HFF-Myc (cell line): ENCODE measurements at places on chromosomes 7 and 10.

DNA sequence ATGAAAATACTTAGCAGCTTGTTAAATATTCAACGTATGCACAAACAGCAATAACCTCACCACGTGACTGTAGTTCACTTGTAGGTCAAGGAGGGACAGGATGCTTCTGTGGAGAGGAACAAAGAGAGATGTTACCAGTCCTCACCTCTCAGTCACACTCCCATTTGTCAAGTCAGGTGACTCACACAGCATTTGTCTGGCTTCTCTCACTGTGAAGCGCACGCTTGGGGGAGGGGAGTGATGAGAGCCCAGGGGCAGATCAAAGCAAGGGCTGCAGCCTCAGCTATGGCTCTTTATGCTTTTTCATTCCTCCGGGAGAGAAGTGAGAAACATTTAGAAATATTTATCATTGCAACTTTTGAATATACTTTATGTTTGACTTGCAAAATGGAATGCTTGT lies 2.9 kb upstream of the RBM20 start:
- no peak for DNase-seq

- DNase-seq, result no peak
Measured at GRCh38 chr7:147541261-147541660, 1049.3 kb upstream of the C7orf33 start.

DNA sequence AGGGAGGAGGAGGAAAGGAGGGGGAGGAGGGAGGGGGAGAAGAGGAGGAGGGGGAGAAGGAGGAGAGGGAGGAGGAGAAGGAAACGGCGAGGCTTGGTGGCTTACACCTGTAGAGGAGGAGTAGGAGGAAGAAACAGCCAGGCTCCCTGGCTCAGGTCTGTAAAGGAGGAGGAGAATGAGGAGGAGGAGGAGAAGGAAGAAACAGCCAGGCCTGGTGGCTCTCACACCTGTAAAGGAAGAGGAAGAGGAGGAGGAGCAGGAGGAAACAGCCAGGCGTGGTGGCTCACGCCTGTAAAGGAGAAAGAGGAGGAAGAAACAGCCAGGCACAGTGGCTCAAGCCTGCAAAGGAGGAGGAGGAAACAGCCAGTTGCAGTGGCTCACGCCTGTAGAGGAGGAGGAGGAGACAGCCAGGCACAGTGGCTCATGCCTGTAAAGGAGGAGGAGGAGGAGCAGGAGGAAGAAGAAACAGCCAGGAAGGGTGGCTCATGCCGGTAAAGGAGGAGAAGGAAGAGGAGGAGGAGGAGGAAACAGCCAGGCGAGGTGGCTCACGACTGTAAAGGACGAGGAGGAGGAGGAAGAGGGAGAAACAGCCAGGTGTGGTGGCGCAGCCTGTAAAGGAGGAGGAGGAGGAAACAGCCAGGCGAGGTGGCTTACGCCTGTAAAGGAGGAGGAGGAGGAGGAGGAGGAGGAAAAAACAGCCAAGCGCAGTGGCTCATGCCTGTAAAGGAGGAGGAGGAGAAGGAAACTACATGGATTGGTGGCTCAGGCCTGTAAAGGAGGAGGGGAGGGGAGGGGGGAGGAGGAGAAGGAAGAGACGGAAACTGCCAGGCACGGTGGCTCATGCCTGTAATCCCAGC lies 14.9 kb upstream of the CRCP start:
- no peak for DNase-seq

DNA sequence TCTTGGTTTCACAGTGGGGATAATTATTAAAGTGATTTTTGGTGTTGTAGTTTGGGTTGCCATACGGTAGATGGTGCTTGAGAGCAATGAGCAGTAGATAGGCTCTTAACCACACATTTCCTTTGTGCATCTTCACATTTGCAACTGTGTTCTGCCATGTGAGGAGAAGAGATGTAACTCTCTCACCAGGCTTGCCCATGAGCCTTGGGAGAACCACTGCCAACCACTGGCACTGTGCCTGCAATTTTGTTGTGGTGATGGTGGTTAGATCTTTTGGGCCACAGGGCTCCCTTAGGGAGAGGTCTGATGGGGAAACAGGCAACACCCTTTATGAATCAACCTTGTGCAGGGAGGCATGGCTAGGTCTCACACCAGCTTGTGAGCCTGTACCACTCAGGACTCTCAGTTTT lies 204.3 kb downstream of the CCDC7 start:
- no peak for DNase-seq

GRCh38 chr10:14598809-14599764 lies 175.6 kb downstream of the FAM107B start:
- no peak for DNase-seq

- no peak for DNase-seq
Measured at GRCh38 chr10:77967611-77968022, 41.1 kb upstream of the DLG5 start.

DNA sequence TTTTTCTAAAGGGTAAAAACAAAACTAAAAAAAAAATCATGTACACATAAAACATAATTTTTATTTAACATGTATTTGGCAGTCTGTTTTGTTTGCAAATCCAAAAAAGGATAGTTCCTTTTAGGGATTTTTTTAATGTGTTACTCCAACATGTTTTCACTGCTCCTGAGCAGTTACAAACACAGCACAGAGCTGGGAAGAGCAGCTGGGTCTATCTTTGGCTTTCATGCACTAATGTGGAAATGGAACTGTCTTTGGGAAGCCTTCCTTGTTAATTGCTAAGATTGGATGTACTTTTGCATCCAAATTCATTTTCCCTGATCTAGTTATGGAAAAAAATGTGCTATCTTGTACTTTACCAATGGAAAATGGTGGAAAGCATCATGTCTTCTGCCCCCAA lies 1035.1 kb downstream of the CNTNAP2 start:
- no peak for DNase-seq

DNA sequence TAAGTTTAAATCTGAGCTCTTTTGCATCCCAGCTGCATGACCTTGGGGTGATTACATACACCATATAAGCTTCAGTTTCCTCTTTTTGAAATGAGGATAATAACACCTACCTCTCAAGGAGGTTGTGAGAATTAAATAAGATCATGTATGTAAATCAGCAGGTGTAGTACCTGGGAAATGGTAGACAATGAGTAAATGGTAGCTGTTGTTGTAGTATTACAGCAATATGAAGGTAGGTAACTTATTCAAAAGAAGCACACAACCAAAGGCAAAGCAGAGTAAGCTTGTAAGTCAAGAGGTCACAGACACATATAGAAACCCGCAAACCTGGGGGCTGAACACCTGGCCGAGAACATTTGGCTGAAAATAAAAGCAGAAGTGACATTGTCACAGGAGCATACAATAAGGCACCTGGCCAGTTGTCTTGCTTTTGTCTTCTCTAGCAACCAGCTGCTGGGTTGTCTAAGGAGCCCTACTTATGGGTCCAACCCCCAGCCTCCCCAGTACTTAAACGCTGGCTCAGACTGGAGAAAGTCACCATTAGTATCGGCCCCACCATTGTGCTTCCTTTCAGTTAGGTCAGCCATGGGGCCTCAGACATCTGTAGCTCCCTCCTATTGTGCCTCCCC lies 203.6 kb upstream of the MKLN1 start:
- DNase-seq, result no peak

DNA sequence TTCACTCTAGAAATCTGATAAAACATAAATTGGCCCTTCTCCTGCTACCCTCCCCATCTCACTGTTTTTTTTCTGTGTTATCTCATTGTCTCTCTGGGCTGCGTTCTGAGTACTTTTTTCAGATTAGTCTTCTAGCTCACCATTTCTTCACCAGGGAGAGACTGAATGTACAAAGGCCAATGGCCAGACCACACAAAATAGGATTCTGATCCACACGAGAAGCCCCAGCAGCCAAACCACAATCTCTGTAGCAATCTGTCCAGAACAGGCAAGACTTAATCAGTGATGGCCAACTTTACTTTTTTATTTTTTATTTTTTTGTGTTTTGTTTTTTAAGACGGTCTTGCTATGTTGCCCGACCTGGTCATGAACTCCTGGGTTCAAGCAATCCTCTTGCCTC lies 55.9 kb upstream of the PAPSS2 start:
- no peak for DNase-seq

DNA sequence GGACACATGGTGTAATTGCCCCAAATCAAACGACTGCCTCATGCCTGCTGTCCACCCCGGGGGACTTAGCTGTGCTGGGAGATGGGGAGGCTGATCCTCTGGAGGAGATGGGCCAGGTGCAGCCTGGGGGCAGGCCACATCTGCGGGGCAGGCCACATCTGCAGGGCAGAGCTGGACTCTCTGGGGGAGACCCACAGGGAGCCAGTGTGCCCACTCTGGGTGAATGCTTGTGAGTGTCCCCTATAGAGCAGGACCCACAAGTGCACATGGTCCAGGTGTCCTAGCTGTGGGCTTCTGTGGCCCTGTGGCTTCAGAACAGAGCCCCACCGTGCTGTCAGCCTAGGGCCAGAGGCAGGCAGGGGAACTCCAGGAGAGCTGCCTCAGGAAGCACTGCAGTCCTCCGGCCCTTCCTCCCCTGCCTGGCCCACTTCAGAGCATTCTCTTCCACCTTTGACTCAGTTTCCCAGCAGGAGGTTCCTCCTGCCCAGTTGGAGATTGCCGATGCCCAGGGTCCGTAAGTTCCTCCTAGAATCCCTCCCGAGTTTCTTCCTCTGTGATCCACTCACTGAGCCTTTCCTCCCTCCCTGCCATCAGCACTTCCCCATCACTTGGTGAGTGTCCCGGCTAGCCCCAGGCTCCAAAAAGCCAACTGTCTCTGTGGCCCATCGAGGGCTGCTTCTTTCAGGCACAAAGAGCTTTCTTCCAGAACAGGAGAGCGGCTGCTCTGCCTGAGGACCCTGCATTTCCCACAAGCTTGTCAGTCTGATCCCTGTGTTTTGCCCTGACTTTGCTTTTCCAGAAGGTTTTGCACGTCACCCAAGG lies 50.3 kb downstream of the ADCYAP1R1 start:
- DNase-seq, result no peak

GRCh38 chr10:84331091-84331490 lies 2.7 kb downstream of the CCSER2 start:
- DNase-seq, result no peak

DNA sequence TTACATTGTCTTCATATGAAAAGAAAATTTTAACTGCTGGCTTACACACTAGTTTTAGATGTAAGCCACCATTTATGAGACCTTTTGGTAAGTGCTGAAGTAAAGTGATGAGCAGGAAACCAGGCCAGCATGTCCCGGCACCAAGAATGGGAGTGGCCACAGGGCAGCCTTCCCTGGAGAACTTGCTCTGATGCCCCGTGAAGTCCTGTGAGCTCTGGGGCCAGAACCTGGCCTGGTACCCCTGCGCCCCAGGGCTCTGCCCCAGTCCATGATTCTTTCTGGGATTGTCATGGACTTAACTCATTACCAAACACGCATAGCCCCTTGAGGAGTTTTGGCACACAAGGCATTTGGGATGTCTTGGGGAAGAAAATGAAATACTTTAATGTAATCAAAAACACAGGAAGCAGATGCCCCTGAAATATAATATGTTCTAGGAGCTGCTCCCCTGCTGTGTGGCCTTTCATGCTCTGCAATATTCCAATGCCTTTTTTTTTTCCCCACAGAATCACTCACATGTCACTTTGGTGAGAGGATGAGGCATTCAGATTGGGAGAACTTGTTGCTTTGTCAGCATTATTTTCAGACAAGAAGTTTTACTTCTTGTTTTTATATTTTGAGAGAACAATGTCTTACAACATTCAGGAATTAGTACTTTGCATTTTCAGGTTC lies 53.1 kb upstream of the CXCL12 start:
- DNase-seq, result no peak

DNA sequence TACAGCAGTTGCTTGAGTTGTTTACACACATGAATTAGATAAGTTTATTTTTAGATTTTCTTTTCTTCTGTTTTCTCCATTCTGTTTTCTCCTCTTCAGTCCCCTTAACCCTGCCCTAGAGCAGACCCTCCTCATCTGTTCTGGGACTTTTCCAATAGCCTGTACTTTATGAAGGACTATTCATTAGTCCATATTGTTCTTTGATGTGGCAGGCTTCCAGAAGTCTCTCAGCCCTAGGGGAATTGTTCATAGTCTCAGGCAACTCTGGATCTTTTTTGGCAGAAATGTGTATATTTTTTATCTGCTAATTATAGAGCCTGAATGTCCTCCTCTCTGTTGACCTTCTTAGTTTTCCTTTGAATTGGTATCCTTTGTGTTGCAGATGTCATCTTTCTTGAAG lies 25.4 kb downstream of the KAT6B start:
- DNase-seq, result no peak
